Retinal pigment epithelial cell (primary cell): ENCODE measurements at places on chromosomes 12 and 14.

DNA sequence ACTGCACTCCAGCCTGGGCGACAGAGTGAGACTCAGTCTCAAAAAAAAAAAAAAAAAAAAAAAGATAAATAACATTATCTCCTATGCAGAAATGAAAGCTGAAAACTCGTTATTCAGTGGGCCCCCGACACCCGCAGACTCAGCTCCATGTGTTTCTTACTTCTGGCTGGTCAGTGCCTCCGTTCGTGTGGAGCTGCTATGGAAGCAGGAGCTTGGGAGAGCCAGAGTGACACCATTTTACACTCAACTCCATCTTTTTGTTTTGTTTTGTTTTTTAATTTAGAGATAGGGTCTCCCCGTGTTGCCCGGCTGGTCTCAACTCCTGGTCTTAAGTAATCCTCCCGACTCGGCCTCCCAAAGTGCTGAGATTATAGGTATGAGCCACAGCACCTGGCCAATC is 13.3 kb upstream of the PLEKHG6 start:
- DNase-seq: no peak

DNA sequence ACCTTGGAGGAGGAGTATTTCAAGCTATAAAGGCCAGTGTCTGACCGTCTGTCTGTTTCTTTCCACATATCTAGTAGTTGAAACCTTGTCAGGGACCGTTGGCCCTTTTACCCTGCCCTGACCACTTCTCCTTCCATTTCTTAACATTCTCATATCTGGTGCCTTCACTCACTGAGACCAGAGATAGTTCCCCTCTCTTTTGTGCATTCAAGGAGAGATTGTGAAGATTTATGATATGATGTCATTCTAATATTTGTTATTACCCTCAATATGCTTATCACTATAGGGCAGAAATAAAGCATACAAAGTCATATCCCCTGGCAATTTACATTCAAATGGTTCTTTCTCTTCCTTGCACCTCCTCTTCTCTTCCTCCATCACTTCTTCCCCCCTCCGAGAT is 83.3 kb downstream of the PLXNC1 start:
- no peak for DNase-seq

- no peak for DNase-seq
Observed at GRCh38 chr14:61244009-61244408, 37.1 kb downstream of the TMEM30B start.

DNA sequence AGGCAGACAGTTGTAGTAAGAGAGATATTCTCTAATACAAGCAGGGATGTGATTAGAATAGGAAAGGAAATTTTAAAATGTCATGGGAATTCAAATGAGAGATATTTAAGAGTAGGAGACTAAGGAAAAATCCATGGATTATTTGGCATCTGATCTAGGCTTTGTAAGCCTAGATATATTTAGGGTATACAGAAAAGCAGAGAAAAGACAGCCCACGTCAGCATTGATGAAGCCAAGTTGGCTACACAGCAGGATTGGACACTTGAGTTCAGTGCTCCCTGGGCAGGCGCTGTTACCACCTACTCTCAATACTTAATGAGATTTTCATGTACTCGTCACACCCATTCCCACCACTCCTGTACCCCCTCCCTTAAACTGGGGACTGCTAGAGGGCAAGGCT is 1.7 kb upstream of the KCNJ8 start:
- DNase-seq: no peak

- DNase-seq: no peak
Observed at GRCh38 chr12:87758271-87758670, 270.9 kb downstream of the C12orf50 start.

GRCh38 chr12:51329742-51330141 is 5.8 kb upstream of the BIN2 start:
- no peak for DNase-seq

GRCh38 chr12:51863933-51864832 is 15.7 kb upstream of the FIGNL2 start:
- DNase-seq: no peak

DNA sequence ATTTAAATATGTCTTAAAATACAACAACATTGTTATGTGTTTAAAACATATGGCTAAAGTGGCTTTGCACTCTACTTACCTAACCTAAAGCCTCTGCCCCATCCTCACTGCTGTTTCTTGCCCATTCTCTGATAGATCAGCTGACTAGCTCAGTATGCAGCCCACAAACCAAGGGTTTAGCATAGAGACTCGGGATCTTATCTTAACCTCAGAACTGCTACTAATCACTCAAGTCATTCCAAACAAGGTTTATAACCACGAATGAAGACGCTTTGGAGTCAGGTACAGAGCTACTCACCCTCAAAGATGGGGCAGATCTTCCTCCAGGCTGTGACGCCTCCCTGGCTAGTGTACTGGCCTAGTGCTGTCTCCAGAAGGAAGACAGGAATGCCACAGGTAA is 19.3 kb downstream of the SLC6A13 start:
- DNase-seq: no peak

DNA sequence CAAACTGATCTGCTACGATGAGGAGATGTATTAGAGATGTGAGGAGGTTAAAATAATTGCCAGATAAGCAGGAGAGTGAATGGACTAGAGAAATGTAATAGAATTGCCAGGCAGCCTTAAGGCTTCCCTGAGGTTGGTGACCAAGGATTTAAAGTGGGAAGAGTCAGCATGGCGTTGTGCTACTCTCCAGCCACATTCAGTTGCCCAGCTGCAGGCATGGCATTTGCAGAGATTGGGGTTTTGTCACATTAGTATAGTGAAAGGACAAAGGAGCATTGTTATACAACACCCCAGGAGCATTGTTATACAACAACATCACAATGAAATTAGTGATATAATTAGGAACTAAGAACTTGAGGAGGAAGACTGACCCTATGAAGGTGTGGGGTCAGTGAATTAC is 31.7 kb downstream of the MARK3 start:
- no peak for DNase-seq
